ENCODE measurements at places on chromosomes 7 and 10. TPM values are rescaled to one million over a fixed set of nuclear protein-coding genes. Genes with fewer than 3 reads are reported as not detected.

BET1 gene
- total RNA-seq: 19.7 TPM

PRF1 gene
- total RNA-seq: 7.8 TPM

C7orf57 gene
- total RNA-seq: not detected

ARHGEF5 gene
- 112 TPM for total RNA-seq
